ENCODE measurements at places on chromosomes 1 and 21.
A peak's percentile ranks its signal among the peaks of the same experiment; 100 is the strongest.

DNA sequence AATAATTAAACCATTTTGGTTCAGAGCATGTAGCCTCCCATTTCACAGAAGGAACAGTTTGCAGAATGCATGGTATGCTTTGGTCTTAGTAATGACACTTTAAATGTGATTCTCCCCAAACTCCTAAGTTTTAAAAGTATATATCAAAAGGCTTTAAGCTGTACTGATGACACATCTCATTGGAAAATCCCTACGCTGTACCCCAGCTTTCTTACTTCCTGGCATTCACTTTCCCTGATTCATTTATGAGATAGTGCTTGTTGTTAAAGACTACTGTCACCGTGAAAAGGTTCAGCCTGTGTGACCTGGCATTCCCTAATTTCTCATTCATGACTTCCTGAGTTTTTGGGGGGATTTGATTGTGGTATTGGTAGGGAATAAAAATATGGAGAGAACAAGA, 53.4 kb downstream of the MPZL1 start:
- no peak for DNase-seq

GRCh38 chr1:46369542-46370213, 24.4 kb upstream of the FAAH start:
- DNase-seq = no peak

DNA sequence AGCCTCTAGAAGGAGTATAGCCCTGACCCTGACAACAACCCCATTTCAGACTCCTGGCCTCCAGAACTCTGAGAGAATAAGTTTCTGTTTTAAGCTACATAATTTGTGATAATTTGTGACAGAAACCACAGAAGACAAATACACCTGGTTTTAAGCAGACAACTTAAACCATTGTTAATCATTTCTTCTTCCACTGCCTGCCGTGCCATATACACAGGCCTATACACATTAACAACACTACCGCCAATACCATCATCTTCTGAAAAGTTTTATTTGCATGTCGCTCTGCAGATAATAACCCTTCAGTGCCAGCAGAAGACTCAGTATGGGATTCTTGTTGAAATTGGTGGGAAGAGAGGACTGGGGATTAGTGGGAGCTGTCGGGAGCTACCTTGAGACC, 39.9 kb upstream of the KRTAP19-8 start:
- DNase-seq = no peak

- peak; percentile 95 for DNase-seq
Measured at GRCh38 chr1:23369335-23370013, at the start of gene ZNF436. ZNF436 (minus strand) TSS chr1:23369836; CDS start chr1:23368005, 1,831 bp downstream.

GRCh38 chr1:10612436-10613160, 137.8 kb downstream of the PEX14 start:
- no peak for DNase-seq

DNA sequence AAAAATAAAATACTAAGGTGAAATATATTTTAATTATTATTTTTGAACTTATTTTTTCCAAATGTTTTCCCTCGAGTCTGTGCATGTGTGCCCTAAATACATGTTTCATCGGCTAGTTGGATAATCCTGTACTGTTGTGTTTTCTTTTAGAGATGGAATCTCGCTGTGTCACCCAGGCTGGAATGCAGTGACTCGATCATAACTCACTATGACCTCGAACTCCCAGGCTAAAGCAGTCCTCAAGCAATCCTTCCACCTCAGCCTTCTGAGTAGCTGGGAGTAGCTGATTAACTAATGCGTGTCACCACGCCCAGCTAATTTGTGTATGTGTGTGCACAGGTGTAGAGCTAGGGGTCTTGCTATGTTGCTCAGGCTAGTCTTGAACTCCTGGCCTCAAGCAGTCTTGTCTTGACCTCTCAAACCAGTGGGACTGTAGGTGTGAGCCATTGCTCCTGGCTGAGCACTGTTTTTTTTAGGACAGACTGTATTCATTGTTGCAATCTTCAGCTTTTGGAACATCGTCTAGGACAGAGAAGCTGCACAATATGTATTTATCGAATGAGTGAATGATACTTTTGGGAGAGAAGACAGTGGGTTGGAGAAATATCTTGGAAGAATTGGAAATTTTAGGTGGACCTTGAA, 4.8 kb upstream of the TMCO1 start:
- no peak for DNase-seq

DNA sequence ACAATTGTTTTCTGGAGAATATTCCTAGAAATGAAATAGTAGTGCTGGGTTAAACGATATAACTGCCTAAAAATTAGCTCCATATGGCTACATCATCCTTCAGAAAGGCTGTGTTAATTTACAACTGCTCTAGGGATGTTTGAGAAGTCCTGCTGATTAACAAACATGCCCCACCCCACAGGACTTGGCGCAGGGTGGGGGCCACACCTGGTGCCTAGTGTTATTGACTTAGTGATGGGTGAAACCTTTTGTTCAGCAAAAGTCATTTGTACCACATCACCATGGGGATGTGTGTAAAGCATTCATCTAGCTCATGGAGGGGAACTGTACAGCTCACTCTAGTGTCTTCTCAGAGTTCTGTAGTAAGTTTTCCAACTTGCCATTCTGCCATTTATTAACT, 492.8 kb downstream of the CAMTA1 start:
- no peak for DNase-seq
